ENCODE measurements at places on chromosomes 5 and 9.
A peak's percentile ranks its signal among the peaks of the same experiment; 100 is the strongest.

DNA sequence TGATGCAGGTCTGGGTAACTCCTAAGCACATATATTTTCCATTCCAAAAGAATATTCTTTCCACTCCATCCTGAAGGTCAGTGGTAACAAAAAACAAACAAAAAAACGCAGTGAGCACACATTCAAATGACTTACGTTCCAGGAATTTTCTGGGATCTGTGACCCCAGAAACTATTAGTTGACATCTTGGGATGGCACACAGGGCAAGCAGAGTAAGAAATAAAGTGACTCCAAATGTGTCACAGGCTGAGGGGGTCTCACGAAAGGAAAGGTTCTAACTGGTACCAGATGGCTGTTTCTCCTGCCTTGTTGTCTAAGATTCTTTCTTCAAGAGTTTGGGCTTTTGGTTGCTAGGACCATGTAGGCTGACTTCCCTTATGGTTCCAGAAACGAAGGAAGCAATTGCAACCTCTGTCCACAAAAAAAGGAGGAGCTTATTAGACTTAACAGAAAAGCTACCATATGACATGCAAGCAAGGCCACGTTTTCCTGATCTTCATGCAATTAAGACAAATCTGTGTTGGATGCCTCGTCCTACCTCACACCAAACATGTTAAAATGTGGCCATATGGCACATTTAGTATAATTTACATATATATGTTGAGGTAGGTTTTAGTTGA, 32.7 kb downstream of the PTGS1 start:
- DNase-seq = no peak

- no peak for DNase-seq
These were observed 548.8 kb downstream of the EFNA5 start for GRCh38 chr5:107121793-107122519.

DNA sequence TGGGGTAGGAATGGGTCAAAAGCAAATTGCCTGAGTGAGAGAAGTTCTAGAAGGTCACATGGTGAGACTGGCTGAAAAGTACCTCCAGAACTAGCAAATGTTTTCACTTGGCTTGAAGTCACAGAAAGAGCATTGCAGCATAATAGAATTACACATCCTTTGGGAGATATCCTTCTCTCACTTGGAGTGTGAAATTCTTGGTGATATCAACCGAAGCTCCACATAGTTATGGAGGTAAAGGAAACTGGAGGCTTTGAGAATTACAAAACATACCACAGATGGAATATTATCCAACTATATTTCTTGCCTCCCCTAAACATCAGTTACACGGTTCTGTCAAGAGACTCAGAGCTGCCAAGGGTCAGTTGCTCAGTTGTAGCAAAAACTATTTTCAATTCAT, 182.4 kb downstream of the SEMA5A start:
- no peak for DNase-seq

DNA sequence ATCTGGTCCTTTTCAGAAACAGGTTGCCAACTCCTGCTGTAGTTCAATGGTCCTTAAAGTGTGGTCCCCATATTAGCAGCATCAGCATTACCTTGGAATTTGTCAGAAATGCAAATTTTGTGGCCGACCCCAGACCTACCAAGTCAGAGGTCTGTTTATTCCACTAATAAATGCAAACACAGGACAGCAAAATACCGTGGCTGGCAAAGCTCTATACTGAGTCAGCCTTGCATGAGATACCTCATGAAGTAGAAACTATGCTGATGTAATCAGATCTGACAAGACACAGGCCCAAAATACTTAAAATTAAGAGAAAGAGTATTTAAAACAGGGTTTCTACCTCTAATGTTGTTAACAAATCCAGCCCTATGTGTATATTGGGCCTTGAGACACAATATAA, 3.0 kb downstream of the GOLM1 start:
- peak; percentile 52 for DNase-seq

DNA sequence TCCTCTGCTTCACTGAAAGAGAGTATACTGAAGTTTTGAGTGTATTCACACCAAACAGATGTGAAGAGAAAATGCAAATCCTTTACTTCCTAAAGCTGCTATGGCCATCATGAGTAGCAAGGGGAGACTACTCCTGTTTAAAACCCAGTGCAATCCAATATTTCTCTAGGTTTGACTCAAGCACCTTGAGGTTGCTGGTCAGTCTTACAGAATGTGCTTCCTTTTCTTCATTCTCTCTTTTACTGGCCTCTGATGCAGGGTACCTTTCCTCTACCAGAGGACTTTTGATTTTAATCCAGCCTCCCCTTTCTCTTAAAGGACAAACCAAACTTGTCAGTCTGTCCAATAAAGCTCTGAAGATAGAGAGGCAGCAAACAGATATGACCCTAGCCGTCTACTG, 98.1 kb upstream of the TLE4 start:
- DNase-seq = no peak

DNA sequence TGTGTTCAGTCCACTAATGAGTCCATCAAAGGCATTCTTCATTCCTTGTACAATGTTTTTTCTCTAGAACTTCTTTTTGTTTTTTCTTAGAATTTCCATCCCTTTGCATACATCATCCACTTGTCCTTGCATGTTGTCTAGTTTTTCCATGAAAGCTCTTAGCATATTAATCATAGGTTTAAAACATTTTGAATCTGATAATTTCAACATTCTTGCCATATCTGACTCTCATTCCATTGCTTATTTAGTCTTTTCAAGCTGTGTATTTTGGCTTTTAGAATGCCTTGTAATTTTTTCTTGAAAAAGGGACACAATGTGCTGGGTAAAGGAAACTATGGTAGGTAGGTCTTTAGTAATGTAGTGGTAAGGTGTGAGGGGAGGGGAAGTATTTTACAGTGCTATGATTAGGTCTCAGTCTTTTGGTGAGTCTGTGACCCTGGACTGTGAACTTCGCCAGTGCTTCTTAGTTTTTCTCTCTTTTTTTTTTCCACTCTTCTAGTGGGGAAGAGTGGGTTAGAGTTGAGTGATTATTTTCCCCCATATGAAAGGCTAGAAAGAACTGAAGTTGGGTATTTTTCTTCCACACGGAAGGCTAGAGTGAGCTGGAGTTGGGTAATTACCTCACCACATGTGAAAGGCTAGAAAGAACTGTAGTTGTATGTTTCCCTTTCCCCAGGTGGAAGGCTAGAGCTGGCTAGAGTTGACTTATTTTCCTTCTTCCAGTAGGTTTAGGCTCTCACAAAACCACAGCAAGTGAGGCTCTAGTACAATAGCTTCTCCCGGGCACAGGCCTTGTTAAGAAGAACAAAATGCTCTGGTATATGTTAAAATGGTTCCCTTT, 172.1 kb downstream of the SNX18 start:
- DNase-seq = no peak

DNA sequence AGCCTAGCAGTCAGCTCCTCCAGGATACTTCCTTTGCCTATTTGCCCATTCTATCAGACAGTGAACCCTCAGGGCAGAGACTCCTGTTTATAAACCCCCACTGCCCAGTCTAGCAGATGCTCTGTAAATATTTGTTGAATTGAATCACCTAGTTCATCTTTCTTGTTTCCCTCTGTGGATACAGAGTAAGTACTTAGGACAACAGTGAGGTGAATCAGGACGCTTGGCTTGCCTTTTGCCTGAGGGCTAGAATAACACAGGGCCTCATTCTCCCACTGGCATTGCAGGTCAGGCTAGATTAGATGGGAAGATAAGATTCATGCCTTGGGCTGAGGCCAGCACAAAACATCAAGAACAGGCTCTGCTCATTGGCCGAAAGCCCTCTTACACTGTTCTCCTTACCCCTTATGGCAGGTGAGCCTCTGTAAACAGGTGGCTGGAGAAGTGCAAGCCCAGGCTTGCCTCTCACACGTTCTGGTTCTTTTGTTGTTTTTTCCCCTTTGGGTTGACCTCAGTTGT, 22.2 kb downstream of the TNFSF8 start:
- peak; percentile 47 for DNase-seq

GRCh38 chr9:129524582-129525270, 96.2 kb downstream of the C9orf50 start:
- DNase-seq = no peak

DNA sequence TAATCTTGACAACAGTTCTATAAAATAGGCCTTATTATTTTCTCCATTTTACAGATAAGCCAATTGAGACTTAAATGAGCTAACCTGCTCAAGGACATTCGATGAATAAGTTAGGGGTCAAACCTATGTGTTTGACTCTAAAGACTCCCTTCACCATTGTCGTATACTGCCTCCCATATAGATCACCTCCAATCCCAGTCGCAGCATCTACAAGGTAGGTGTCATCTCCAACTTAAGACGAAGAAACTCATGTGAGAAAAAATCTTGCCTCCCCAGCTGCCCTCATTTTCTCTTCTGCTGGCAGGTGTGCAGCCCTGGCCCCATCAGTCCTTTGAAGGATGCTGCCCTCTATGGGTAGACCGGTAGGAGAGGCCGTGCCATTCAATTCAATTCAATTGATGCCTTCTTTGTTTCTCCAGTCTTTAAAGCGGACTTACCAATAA, 75.2 kb upstream of the SMARCA2 start:
- DNase-seq = no peak

DNA sequence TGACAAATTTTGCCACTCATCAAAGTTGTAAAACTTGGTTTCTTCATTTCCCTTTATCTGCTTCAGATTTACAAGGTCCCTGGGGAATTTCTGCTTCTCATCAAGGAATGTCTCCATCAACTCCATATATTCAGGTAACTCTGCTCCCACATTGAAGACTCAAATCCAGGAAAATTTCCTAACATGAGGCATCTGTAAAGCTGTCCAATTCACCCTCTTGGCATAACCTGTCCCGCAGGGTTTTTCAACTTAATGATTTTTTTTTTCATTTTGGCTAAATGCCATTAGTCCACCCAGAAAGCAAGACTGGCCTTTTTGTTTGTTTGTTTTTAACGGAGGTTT, 50.2 kb upstream of the SLC30A5 start:
- DNase-seq = peak; percentile 14

GRCh38 chr5:179374506-179375235, 29.4 kb upstream of the ADAMTS2 start:
- no peak for DNase-seq

DNA sequence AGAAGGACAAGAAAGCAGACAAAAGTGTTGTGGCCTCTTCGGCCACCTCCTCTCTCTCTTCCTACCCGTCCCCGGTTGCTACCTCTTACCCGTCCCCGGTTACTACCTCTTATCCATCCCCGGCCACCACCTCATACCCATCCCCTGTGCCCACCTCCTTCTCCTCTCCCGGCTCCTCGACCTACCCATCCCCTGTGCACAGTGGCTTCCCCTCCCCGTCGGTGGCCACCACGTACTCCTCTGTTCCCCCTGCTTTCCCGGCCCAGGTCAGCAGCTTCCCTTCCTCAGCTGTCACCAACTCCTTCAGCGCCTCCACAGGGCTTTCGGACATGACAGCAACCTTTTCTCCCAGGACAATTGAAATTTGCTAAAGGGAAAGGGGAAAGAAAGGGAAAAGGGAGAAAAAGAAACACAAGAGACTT, 2.4 kb downstream of the EGR1 start:
- no peak for DNase-seq

DNA sequence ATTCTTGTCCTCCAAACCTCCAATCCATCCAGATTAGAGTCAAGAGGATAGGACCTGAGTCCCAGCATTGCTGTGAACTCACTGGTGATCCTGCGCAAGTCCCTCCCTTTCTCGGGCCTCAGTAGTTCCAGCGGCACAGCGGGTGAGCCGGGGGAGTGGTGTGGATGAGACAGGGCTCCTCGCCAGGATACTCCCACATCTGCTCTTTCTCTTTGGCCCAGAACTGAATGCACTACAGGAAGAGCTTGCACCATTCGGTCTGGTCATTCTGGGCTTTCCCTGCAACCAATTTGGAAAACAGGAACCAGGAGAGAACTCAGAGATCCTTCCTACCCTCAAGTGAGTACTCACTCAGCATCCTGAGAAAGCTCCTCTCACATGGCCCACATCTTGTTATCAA, 6.3 kb downstream of the GPX3 start:
- no peak for DNase-seq
